ENCODE measurements at places on chromosomes 4 and X.
A peak's percentile ranks its signal among the peaks of the same experiment; 100 is the strongest.

DNA sequence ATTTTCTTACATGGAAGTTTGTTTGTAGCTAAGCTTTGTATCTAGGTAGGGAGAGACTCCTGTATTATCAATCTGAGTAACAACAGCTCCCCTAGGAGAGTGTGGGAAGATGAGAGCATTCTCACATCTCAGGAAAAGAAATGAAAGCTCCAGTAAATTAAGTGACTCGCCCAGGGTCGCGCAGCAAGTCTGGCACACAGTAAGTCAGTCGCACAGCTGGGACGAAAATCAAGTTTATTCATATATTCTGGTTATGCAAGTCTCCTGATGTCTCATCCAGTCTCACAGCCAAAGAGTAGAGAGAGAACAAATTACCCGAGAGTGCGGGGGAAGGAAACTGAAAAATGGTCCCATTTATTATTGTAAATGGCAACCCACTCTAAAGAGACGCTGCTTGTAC lies 216.1 kb downstream of the STK32B start:
- no peak for DNase-seq

DNA sequence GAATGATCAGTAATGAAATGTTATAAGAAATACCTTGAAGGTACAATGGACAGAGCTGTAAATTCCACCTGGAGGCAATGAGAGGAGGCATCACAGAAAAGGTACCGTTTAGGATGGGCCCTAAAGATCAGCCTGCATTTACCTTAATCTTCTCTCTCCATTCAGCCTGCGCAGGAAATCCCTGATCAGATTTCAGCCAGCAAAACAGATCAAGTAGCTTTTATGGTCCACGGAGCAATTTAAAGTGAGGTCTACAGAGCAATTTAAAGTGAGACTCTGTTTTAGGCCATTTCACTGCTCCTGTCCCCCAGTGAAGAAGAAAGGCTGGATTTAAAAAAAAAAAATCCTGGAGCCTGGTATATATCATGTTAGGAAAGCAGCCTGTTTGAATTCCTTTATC lies 195.1 kb upstream of the VCX start:
- DNase-seq: no peak

- DNase-seq: no peak
Observed at GRCh38 chr4:27023366-27023765, 162.7 kb downstream of the STIM2 start.

- no peak for DNase-seq
Observed at GRCh38 chrX:135191838-135192237, 20.6 kb upstream of the CT55 start.

GRCh38 chrX:109270580-109271484 lies 211.1 kb downstream of the GUCY2F start:
- DNase-seq: no peak

DNA sequence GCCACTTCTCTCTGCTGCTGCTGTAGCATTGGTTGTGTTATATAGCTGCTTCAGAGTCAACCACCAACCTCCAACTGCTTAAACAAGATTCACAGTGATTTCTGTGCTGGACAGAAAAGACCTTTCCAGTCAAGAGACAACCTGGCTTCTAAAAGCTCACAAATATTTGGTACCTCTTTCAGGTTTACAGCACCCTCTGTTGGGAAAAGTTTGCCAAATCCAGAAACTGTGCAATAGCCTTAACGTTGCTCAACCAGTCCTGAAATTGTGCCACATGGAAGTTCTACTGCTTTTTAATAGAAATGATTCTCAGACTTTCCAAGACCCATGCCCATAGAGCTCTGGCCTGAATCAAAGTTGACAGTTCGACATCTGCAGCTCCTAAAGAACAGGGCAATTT lies 842.1 kb upstream of the HTR2C start:
- DNase-seq: peak; percentile 17

- no peak for DNase-seq
Observed at GRCh38 chr4:82903737-82904136, 3.2 kb downstream of the THAP9 start.

DNA sequence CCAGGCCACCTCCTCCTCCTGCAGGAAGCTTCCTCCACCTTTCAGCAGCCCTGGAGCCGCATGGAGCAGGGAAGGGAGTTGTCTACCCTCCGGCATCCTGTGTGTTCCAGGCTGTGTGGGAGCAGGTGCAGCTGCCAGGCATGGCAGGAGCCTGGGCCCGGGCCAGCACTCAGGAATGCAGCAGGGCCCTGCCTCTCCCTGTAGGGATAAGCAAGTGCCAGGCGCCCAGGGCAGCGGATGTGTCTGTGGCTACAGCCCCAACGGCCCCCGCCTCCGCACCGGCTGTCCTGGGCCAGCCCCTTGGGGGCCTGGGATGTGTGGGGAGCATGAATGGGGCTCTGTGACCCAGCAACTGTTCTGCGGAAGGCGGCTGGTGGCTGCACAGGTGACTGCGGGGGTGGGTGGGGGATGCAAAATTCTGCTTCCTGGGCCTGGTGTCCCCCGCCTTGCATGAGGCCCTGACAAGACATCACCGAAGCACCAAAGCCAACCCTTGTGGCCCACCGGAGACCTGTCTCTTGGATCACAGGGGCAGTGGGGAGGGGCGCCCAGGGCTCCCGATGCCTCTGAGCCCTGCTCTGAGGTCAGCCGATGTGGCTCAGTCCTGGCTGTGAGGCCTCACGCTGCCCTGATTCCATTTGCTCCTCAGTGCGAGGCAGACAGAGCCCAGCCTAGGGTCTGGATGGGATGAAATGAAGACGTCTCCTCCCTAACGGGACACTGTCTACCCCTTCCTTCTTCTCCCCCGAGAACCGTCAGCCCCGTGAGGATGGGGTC lies 1.4 kb upstream of the DOK7 start:
- DNase-seq: peak; percentile 10

- no peak for DNase-seq
Observed at GRCh38 chr4:36011381-36011780, 232.9 kb downstream of the ARAP2 start.

DNA sequence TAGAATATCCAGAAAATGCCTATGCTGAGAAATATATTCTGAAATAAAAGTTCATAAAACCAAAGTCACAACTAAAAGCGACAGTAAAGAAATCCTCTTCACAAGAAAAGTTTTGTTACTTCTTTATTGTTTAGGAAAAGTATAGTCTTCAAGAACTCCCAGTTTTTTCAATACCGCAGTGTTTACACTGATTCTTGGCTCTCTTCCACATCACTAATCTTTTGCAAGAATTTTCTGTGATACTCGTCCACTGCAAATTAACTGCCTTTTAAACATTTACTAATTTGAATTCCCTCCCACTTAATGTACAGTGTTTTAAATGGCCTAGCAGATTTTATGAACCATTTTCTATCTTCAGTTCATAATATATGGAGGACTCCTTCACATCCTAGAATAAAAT lies 65.1 kb downstream of the HPGDS start:
- DNase-seq: no peak

GRCh38 chrX:45300638-45301037 lies 100.0 kb upstream of the DIPK2B start:
- no peak for DNase-seq

DNA sequence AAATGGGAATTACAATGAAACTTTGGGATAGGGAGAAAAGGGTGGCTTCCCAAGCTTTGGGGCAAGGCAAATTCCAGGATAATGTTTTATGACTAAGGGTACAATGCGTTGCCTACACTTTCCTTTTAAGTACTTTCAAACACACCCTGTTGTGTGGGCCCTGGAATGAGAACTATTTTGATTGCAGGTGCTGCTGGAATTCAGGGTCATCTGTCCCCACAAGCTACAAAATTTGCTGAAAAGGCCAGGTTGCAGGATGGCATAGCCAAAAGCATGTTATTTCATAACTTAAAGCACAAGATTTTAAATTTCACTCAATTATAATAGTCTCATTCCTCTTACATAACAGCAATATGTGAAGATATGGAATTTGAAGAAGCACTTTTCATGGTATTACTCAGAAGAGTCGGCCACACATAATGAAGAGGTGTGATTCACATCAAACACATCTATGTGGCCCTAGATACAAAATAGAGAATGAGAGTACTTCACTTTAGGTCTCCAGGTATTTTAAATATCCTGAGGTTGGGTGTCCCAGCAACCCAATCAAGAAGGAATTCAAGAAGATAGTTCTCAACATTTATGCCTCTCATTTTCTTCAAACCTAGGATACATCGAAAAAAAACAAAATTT lies 89.3 kb downstream of the APBB2 start:
- no peak for DNase-seq
